ENCODE measurements at places on chromosomes 7 and 10.
A peak's percentile ranks its signal among the peaks of the same experiment; 100 is the strongest.

GRCh38 chr10:53382543-53382942, 610.0 kb upstream of the MBL2 start:
- DNase-seq: no peak

DNA sequence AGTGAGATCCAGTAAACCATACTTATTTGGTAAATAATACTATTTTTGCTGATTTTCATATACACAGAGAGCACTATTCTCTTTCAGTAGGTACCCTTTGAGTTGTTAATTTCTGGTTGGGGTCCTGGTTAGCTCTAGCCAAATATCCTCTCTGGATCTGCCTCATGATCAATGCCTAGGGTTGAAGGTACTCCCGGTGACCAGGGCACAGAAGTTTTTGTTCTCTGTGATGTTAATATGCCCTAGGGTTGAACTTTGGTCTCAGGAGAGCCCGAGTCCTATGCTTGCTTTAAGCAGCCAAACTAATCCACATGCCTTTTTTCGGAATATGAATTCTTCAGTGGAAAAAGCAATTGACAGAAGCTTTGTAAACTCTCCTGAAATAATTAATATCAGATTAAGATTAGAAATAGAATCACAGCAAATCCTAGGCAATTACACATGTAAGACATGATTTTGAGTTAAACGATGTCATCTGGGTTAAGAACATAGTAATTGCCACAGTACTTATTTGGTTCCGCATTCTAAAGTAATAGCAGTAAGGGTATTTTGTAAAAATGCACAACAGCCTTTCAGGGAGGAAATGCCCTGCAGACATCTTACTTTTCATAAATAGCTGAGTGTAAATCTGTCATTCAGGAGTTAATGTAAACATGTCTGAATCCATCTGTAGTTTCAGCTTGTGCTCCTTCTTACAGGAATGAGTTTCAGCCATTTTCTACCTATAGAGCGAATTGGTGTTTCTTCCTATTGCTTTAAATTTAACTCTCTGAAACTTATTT, 10.1 kb downstream of the CHN2 start:
- DNase-seq: no peak

DNA sequence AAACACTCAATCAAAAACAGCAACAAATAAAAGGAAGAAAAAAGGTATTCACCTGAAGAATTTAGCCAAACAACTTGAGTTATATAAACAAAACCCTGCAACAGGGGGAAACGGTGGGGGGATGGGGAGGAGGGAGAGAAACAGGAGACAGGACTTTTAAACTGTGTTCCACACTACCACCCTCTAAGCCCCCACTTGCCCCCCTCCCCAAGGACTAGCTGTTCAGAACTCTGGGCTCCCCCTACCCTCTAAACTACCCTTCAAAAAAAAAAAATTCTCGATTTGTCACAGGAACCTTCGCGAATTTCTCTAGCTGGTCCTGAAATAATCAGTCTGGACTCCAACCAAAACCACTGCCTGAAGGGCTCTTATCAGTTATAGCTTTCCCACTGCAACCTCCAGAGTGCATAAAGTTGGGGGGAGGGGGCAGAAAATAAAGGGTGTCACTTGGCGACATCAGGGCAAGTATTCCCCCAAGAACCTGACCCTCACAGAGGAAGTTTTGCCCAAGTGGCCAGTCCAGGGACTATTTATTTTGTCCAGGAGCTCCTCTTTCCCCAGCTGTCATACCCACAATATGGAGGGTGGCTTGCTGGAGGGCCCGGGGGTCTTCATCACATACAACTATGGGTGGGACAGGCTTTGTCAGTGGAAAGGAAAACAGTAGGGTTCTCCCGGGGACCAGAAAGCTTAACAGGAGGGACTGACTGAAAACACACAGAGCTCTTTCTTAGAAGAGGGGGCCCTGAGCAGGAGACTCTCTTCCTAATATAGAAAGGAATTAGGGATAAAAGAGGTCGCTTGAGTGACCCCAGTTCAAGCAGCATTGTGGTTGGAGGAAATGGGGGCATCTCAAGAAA, 1.3 kb downstream of the UBE2H start:
- DNase-seq: no peak

DNA sequence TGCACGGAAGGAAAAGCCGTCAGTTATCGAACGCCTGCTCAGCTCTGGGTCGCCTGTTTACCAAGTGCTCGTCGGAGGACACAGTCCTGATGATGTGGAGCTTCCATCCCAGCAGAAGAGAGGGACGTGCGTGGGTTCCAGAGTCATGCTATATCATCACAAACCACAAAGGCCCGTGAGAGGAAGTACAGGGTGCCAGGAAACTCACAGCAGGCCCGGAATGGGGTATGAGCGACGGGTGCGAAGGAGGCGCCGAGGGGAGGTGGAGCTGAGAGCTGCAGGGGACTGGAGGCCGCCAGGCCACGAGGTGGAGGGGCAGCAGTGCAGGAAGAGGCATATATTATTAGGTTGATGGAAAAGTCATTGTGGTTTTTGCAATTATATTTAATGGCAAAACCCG, 102.5 kb downstream of the ACTR3B start:
- DNase-seq: no peak

- DNase-seq: no peak
Observed at GRCh38 chr10:90066435-90066834, 365.0 kb downstream of the KIF20B start.

DNA sequence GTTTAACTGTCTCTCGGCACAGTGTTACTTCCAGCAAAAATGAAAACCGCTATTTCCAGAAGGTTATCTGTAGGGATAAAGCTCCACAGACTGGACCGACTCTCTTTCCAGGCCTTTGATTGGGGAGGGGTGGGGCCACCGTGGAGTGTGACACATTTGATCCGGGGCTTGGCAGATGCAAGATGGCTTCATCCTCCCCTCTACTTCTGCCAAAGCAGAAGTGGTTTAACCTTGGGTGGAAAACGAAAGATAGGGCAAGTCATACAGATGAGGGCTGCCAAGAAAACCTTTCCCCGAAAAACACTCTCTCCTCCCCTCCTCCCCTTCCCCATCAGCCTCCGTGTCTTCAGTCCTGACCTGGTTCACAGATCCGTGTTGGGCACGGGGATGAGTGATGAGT, 139.7 kb upstream of the SH2B2 start:
- no peak for DNase-seq

- no peak for DNase-seq
Observed at GRCh38 chr7:69823151-69823744, 225.0 kb downstream of the AUTS2 start.

DNA sequence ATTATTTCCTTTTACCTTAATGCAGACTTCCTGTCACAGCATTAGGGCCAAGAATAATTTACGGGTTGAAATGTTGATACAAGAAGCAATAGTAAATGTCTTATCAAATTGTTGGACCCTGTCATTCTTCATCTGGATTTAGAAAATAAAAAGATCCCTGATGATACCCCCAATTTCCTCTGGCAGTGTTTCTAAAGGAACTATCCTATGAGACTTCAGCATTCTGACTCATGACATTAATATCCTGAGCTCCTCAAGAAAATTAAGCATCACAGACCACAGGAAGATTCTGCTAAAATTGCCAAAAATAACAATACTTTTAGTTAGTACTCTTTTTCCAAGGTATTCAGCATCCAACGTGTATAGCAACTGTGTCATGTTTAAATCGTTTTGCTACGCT, 490.5 kb upstream of the ANKRD30A start:
- DNase-seq: no peak

DNA sequence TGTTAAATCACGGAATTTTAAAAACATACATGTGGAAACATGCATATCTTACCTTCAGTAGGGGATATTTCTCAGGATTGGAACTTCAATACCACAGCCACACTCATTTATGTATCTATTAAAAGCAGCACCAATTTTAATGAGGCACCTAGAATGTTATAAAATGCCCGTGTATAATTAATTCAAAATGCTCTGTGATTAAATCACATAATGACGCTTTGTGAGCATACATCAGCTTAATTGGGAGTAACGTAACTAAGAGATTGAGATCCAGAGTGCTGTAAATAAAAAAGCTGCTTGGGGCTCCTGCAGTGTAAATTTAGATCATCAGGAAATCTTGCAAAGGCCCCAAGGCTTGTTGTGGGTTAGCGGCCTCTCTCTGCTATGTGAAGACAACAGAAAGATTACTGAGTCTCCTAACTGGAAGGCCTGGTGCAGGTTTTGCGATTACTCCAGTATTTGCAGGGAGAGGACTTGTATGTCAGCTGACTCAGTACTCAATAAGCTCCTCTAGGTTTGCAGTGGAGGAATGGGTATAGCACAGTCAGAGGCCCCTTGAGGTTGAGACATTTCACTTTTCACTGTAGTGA, 195.5 kb upstream of the PHYHIPL start:
- no peak for DNase-seq

- no peak for DNase-seq
Observed at GRCh38 chr7:149285603-149286002, 23.6 kb downstream of the ZNF783 start.

GRCh38 chr7:151900591-151900985, 23.7 kb upstream of the PRKAG2 start:
- DNase-seq: no peak

- DNase-seq: no peak
Observed at GRCh38 chr7:134016223-134016941, 110.8 kb upstream of the LRGUK start.

- DNase-seq: peak; percentile 23
Observed at GRCh38 chr7:103065667-103066066, 8.9 kb downstream of the FBXL13 start.

DNA sequence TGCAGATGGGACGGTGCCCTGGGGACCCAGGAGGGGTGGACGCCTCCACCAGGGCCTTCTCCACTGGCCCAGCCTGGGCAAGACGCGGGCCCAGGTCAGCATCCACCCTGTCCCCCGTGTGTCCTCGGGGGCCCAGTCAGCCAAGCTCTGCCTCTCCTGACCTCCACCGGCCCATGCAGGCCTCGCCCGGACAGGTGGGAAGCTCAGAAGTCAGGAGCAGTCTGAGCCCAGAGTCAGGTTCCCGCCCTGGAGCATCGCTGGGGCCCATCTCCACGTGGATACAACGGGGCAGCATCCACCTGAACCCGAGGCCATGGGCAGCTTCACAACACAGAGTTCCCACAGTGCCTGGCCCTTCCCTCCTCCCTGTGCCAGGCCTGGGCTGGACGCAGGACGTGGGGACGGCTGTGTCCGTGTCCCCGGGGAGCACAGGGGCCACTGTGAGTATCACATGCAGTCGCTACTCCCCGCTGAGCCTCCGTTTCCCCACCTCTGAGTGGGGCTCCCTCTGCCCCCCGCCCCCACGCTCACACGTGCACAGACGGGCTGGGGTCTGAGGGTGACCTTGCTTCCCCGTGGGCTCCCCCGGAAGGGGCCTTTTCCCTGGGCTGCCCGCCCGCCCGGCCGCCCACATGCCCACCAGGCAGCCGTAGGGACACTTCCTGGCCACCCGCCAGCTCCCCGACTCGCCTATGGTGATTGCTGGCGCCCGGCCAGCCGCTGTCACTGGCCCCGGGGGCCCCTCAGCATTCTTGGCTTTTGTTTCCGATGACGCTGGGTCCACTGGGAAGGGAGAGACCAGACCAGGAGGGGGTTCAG, 64.3 kb downstream of the PDGFA start:
- DNase-seq: no peak

DNA sequence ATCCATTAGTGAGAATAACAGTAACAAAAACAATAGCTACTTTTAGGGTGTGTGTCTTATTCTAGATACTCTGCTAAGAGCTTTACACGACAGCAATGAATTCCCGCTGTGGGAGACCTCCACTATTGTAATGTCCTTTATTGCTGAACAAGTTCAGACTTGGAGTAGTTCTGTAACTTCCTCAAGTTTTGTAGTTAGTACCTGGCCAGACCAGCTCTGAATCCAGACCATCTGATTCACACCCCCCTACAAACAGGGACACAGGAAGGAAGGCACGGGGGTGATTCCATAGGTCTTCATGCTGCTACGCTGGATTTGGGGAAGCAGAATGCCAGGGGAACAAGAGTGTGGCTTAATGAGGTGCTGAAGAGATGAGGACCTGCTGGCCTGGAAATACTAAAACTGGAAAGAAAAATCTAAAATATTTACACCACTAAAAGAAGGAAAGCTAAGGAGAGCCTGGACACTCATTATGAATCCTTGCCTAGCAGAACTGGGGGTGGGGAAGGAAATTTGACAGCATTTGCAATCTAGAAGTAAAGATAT, 194.6 kb upstream of the TMEM72 start:
- DNase-seq: no peak

- no peak for DNase-seq
Observed at GRCh38 chr7:117827862-117828261, 45.4 kb downstream of the CTTNBP2 start.

All from stimulated activated CD8-positive, alpha-beta memory T cell treated with anti-CD3 and anti-CD28 coated beads, Interleukin-7, amount 100 ng/mL, for 1 hour (primary cell).